NCI-H2227 treated with DMSO at 0.1 percent for 48 hours (cell line): ENCODE measurements at places on chromosomes 2 and 18.
A peak's percentile ranks its signal among the peaks of the same experiment; 100 is the strongest.

GRCh38 chr2:137677466-137677865 is 286.8 kb upstream of the HNMT start:
- peak; percentile 55 for DNase-seq

GRCh38 chr2:237196866-237197618 is 111.4 kb downstream of the COPS8 start:
- DNase-seq, result no peak

DNA sequence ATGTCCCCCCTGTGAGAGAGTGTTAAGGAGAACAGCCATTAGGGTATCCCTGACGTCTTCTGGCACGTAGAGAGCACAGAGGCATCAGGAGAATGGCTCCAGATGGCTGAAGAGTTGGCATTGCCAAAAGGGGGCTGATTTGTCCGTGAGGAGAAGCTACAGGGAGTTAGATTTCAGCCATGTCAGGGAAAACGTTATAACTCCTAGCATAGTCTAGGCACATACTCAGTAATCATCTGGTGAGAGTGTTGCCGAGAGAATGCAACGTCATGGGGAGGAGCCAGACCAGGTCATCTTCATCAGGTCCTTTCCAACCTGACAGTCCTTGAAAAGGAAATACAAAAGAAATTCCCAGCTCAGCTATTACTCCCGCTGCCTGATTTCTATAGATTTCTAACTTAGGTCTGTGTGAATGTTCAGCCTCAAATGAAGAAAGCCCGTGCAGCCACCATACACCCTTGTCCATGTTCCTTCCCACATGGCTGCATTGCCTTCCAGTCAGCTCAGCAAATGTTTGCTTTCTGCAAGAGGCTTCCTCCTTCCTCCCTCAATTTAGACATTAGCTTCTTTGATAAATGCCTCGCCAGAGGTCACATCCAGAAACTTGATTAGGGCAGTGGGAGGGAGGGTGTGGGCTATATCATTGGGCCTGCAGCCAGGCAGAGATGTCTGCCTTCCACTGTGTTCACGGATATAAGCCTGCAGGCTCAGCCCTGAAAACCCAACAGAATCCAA is 93.0 kb downstream of the STPG4 start:
- peak; percentile 50 for DNase-seq

- DNase-seq, result no peak
Measured at GRCh38 chr18:49974079-49974478, 160.7 kb upstream of the ACAA2 start.

DNA sequence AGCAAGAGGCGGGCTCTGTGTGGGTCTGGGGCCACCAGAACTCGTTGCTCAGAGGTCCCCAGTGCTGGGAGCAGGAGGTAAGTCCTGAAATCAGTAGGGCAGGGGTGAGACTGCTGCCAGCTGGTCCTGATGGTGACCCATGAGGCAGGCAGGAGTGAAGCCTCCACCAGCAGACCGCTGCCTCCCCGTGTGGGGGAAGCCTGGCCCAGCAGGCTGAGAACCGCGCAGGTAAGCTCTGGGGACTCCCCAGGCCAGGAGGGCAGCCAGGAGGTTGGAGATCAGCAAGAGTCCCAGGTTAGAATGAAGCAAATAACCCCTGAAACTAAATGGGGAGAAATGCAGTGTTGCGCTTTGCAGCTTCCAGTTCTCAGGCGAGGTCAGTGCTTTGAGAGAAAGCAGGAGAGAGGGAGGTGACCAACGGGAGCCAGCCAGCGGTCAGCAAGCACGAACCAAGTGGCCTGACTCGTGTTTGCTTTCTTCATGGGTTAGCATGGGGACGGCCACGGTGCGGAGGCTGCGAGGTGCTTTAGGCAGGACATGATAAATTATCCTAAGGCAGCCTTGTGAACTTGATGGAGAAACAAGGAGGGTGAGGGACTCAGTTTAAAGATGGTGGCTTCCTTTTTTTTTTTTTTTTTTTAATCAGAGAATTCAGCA is 26.2 kb downstream of the INHBB start:
- no peak for DNase-seq

DNA sequence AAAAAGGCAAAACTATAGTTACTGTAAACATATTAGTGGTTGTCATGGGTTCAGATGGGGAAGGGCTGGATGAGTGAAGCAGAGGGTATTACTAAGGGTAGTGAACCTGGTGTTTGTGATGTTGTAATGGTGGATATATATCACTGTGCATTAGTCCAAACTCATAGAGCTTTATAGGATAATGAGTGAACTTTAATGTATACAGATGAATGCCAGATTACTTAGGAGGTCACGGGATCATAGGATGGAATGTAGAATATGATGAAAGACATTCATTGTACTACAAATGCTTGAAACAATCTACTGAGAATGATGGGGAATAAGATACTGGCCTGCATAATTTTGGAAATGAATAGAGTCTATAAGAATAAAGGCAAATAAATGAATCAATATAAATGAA is 226.7 kb upstream of the ZNF804A start:
- no peak for DNase-seq

GRCh38 chr2:19574778-19575260 is 216.4 kb upstream of the OSR1 start:
- no peak for DNase-seq
